ENCODE measurements at places on chromosomes 1 and 21. TPM values are rescaled to one million over a fixed set of nuclear protein-coding genes. Genes with fewer than 3 reads are reported as not detected.
A peak's percentile ranks its signal among the peaks of the same experiment; 100 is the strongest.

Gene LAMC1
- total RNA-seq, result 60.7 TPM

Gene SYT14
- 0.78 TPM for total RNA-seq

Gene ZNF683
- not detected for total RNA-seq

Gene RNF186
- total RNA-seq, result 9.2 TPM

DNA sequence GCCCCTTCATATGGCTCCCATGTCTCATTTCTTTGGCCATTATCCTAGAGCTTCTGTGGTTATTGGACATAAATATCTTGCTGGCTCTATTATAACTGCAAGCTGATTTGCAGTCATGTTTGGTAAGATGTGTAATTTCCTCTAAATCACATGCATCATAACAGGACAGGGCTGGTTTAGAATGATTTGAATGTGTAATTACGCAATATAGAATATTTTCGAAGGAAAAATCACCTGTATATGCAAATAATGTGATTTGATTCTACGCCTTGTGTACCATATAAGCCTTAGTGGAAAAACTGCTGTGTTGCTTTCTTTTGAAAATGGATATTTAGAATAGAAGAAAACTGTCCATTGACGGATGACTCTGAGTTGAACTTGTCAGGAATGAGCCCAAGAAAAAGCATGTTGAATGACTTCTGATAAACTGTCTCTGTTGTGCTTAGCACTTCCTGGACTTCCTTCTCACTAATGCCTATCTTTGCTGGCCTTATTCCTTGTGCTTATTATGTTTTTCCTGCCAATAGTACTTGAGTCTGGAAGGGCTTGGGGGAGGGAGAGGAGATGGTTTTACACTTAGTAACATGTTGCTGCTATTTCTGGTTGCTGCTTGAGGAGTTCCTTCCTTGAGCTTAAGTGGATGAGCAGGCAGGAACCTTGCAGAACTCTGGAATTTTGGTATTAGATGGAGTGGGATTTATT lies 6.5 kb downstream of the CACHD1 start:
- peak; percentile 13 for DNase-seq
- H3K27ac ChIP-seq, result no peak overlapping the region
- no peaks in the 10 kb centered on the region for H3K36me3 ChIP-seq
- no peaks in the 10 kb centered on the region for H3K27me3 ChIP-seq
- peaks cover 72% of the 10 kb centered on the region for H3K4me1 ChIP-seq
- no peak overlapping the region for H3K4me3 ChIP-seq

GRCh38 chr1:64240206-64240605 lies 36.8 kb downstream of the UBE2U start:
- no peak overlapping the region for H3K27ac ChIP-seq
- peaks cover 18% of the 10 kb centered on the region for H3K4me1 ChIP-seq
- H3K27me3 ChIP-seq, result no peaks in the 10 kb centered on the region
- no peak for DNase-seq
- H3K4me3 ChIP-seq, result no peak overlapping the region

DNA sequence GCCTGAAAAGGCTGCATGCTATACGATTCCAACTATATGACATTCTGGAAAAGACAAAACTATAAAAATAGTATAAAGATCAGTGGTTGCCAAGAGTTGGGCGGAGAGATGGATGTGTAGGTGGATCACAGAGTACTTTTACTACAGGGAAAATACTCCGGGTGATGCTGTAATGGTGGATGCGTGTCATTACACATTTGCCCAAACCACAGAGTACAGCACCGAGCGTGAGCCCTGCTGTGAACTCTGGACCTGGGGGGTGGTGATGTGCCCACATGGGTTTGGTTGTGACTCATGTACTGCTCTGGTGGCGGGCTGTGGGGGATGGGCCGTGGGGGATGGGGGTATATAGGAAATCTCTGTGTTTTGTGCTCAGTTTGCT lies 162.7 kb upstream of the COL6A1 start:
- H3K27ac ChIP-seq, result no peak overlapping the region
- no peaks in the 10 kb centered on the region for H3K36me3 ChIP-seq
- no peak for DNase-seq

DNA sequence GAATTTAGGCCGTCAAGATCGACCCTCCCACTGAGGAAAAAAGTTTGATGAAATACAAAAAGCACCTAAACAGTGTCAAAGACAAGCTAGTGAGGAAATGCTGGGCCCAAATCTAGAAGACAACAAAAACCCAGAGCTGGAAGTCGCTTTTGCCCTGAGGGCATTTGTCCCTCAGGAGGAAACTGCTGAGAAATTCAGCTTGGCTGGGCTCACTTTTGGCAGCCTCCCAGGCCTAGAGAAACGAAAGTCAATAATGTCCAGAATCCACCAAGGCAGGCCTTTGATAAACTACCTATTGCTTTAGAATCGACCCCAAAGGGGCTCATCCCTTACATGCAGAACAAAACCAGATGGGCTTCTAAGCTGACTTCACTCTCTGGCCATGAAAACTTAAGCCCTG lies 38.9 kb downstream of the SYT2 start:
- DNase-seq, result peak; percentile 68
- H3K27ac ChIP-seq, result no peak overlapping the region
- no peak overlapping the region for H3K4me3 ChIP-seq
- peaks cover 8% of the 10 kb centered on the region for H3K4me1 ChIP-seq

GRCh38 chr1:203777596-203777995 lies 12.6 kb downstream of the LAX1 start:
- H3K27ac ChIP-seq, result no peak overlapping the region
- H3K36me3 ChIP-seq, result no peaks in the 10 kb centered on the region
- H3K27me3 ChIP-seq, result no peaks in the 10 kb centered on the region
- no peaks in the 10 kb centered on the region for H3K4me1 ChIP-seq
- no peak overlapping the region for H3K4me3 ChIP-seq

GRCh38 chr1:75969550-75969949 lies 37.3 kb upstream of the ASB17 start:
- H3K4me3 ChIP-seq, result no peak overlapping the region
- H3K4me1 ChIP-seq, result no peaks in the 10 kb centered on the region
- no peaks in the 10 kb centered on the region for H3K36me3 ChIP-seq
- no peak overlapping the region for H3K27ac ChIP-seq
- no peaks in the 10 kb centered on the region for H3K27me3 ChIP-seq

Gene NGF
- not detected for total RNA-seq

Gene NOS1AP
- total RNA-seq, result 4.0 TPM

DNA sequence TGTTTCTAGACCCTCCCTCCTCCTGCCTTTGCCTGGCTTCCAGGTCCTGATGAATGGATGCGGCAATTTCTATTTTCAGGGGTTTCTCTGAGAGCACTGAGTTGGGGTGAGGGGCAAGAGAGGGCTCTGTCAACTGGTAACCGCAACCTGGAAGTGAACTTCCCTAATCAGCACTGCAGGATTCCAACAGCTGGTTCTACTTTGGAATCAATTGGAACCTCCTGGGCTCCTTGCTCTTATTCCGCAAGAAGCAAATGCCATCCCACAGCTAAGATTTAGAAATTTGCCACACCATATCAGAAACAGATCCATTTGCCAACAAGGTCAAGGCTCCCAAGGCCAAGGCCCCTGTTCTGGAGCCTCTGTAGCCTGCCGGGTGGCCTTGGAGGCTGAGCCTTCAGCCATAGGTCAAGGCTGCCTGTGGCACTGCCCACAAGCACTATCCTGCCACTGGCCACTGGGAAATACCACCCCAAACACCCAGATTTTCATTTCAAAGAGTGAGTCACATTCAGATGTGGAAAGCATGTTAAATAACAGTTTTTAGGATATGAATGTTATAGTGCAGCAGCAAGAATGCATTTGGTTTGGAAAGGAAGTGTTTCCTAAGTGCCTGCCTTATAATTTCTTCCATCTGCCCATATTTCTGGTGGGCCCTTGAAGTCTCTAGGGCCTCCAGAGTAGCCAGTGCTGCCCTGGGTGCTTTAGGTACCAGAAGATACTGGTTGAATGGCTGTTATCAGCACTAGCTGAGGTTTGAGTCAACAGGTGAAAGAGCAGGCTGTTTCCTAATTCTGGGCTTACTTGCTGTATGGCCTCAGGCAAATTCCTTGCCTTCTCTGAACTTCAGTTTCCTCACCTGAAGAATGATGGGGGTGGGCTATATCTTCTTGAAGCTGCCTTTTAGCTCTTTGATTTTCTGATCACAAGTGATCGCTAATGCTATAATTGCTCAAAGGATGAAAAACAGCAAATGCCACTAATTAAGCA lies 56.3 kb upstream of the JUN start:
- no peaks in the 10 kb centered on the region for H3K27me3 ChIP-seq
- H3K4me3 ChIP-seq, result no peak overlapping the region
- no peak for DNase-seq
- peaks cover 9% of the 10 kb centered on the region for H3K4me1 ChIP-seq
- no peak overlapping the region for H3K27ac ChIP-seq

DNA sequence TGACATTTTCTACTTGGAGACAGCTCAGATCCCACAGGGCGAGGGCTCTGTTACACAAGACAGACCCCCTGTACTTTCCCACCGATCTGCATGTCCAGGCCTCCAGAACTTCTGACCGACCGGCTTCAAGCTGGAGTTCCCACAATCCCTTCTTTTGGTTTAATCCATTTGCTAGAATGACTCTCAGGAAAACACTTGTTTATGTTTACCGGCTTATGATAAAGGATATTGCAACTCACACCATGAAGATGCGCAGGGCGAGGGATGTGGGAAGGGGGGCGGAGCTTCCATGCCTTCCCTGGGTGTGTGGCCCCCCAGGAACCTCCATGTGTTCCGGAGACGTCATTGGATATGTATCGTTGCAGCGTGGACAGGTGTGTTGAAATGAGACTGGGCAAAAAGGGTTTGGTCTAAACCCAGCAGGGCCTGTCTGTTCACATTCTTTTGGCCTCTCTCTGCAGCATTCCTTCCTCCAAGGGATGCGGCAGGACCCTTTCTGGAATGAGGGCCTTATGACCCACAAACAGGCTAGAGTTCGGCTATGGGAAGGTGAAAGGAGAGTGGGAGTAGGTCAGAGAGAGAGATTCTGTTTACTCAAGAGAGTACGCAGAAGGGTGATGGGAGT lies 7.5 kb upstream of the IGSF5 start:
- no peaks in the 10 kb centered on the region for H3K27me3 ChIP-seq
- no peak overlapping the region for H3K4me3 ChIP-seq
- H3K27ac ChIP-seq, result no peak overlapping the region
- no peaks in the 10 kb centered on the region for H3K36me3 ChIP-seq
- DNase-seq, result no peak

Gene EVA1C
- total RNA-seq, result 24.4 TPM

- H3K4me1 ChIP-seq, result peaks cover 7% of the 10 kb centered on the region
- no peak overlapping the region for H3K27ac ChIP-seq
- no peaks in the 10 kb centered on the region for H3K27me3 ChIP-seq
- no peak for DNase-seq
- H3K36me3 ChIP-seq, result no peaks in the 10 kb centered on the region
Observed at GRCh38 chr1:23617084-23617521, 57.8 kb upstream of the ID3 start.

GRCh38 chr1:218495931-218496330 lies 150.8 kb downstream of the TGFB2 start:
- H3K4me1 ChIP-seq, result no peaks in the 10 kb centered on the region
- H3K27me3 ChIP-seq, result no peaks in the 10 kb centered on the region

GRCh38 chr1:224182057-224182865 lies 779 bp upstream of the DEGS1 start:
- H3K36me3 ChIP-seq, result no peaks in the 10 kb centered on the region
- no peak for DNase-seq
- H3K4me1 ChIP-seq, result peaks cover 25% of the 10 kb centered on the region

GRCh38 chr1:99808391-99809115 lies 41.6 kb upstream of the AGL start:
- no peak overlapping the region for H3K4me3 ChIP-seq
- H3K27ac ChIP-seq, result no peak overlapping the region
- H3K36me3 ChIP-seq, result no peaks in the 10 kb centered on the region
- no peaks in the 10 kb centered on the region for H3K27me3 ChIP-seq
- peaks cover 6% of the 10 kb centered on the region for H3K4me1 ChIP-seq

GRCh38 chr1:17531682-17532487 lies 7.6 kb upstream of the ARHGEF10L start:
- H3K36me3 ChIP-seq, result no peaks in the 10 kb centered on the region
- peak overlapping the region; percentile 75 for H3K27ac ChIP-seq
- H3K4me3 ChIP-seq, result no peak overlapping the region
- H3K4me1 ChIP-seq, result peaks cover 28% of the 10 kb centered on the region
- no peaks in the 10 kb centered on the region for H3K27me3 ChIP-seq
- peak; percentile 66 for DNase-seq

Gene BATF3
- 3.4 TPM for total RNA-seq

- H3K27ac ChIP-seq, result no peak overlapping the region
- H3K27me3 ChIP-seq, result no peaks in the 10 kb centered on the region
- no peak overlapping the region for H3K4me3 ChIP-seq
- no peaks in the 10 kb centered on the region for H3K36me3 ChIP-seq
- no peaks in the 10 kb centered on the region for H3K4me1 ChIP-seq
- no peak for DNase-seq
Observed at GRCh38 chr1:97797403-97798183, 123.2 kb downstream of the DPYD start.

Gene B3GALT2
- total RNA-seq, result 0.33 TPM

- DNase-seq, result no peak
- H3K36me3 ChIP-seq, result no peaks in the 10 kb centered on the region
- H3K4me3 ChIP-seq, result no peak overlapping the region
- no peaks in the 10 kb centered on the region for H3K27me3 ChIP-seq
Observed at GRCh38 chr1:205632669-205633169, 908 bp upstream of the ELK4 start.

Gene ACOT11
- 6.3 TPM for total RNA-seq

Gene BCAR3
- total RNA-seq, result 10.9 TPM

Gene LRRC7
- total RNA-seq, result 2.6 TPM

GRCh38 chr1:224670506-224670905 lies 54.4 kb downstream of the CNIH3 start:
- H3K4me3 ChIP-seq, result no peak overlapping the region
- no peak for DNase-seq
- no peak overlapping the region for H3K27ac ChIP-seq
- H3K36me3 ChIP-seq, result no peaks in the 10 kb centered on the region
- H3K4me1 ChIP-seq, result peaks cover 8% of the 10 kb centered on the region
- H3K27me3 ChIP-seq, result no peaks in the 10 kb centered on the region

DNA sequence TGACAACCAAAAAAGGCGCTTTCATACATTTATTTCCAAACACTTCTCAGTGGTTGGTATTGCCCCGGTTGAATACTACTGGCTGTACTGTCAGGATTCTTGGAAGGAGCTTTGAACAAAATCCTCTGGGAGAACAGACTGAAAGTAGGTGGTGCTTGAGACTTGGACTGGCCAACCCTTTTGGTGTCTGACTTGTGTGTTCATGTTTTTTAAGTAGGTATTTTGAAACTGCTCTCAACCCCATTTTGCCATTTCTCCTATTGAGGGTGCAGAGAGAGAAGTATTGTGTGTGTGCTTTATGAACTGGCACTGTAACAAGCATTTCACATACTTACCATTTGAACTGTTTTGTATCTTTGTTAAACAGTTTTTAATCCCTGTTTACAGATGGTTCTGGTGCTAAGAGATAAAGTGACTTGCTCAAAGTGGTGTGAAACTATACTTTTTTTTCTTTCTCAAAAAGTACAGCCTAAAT lies 21.2 kb downstream of the ARID1A start:
- no peak for DNase-seq
- H3K27me3 ChIP-seq, result no peaks in the 10 kb centered on the region
- no peak overlapping the region for H3K4me3 ChIP-seq
- no peak overlapping the region for H3K27ac ChIP-seq

Data from body of pancreas (tissue), 4 donors.